ENCODE measurements at places on chromosomes 6 and 20. TPM values are rescaled to one million over a fixed set of nuclear protein-coding genes. Genes with fewer than 3 reads are reported as not detected.

Gene LAMA2
- total RNA-seq: 0.42 TPM

DNA sequence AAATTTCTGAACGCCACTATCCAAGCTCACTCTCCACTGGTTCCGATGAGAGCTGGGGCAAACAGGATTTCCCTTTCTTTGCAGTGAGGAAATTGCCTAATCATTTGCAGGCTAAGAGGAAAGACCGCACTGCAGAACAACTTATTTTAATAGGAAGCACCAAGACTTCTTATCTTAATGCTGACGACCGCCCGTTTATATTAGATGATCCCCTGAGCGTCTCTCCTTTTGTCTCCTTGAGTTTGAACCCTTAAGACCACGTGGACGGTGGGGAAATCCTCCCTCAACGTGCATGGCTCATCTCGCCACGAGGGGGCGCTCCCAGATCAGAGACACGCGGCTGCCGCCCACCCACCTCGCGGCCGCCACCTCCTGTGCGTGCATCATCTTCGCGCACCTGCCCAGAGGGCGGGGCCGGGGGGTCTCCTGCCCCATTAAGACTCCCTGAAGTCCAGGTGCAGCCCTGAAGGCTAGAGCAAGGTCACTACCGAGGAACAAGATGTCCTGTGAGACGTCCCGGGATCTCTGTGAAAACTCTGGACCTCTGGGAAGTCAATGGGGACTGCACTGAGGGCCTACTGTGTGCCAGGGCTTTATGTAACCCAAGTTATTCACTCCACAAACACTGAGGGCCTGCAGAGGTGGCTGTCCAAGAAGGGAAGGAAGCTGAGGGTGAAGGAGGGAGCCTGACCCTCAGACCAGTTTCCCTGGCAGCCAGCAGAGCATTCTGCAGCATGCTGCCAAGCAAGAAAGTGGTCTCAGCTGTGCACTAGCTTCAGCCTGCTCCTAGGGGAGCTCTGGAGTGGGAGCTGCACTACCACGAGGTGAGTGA is 28.1 kb downstream of the PDYN start:
- H3K27me3 ChIP-seq: peaks cover 62% of the 10 kb centered on the region
- H3K27ac ChIP-seq: no peak overlapping the region
- H3K36me3 ChIP-seq: no peaks in the 10 kb centered on the region
- H3K4me3 ChIP-seq: no peak overlapping the region
- DNase-seq: peak; percentile 76

Gene FARS2
- 20.8 TPM for total RNA-seq

GRCh38 chr20:40958598-40958997 is 70.0 kb upstream of the TOP1 start:
- no peaks in the 10 kb centered on the region for H3K36me3 ChIP-seq
- H3K4me1 ChIP-seq: peaks cover 10% of the 10 kb centered on the region
- no peak overlapping the region for H3K4me3 ChIP-seq
- no peak for DNase-seq
- H3K27me3 ChIP-seq: peaks cover 4% of the 10 kb centered on the region
- H3K27ac ChIP-seq: peak overlapping the region; percentile 62

Gene TRIM10
- total RNA-seq: not detected

DNA sequence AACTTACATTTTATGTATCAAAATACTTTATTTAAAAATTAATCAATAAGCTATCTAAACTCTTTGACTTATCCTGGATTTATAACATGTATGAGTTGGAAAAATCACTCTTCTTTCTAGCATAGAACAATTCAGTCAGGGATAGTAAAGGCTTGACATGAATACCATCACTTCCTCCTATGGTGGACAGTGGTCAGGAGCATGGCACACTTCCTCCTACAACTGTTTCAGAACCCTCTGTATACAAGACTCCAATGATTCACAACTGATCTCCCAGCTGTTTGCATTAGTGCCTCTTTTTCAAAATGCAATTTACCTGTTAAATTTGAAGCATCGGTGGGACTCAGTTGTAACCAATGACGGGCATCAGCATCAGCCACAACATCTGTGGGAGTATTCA is 129.7 kb downstream of the RALGAPA2 start:
- no peak for DNase-seq
- no peak overlapping the region for H3K4me3 ChIP-seq
- H3K4me1 ChIP-seq: peaks cover 6% of the 10 kb centered on the region
- H3K27ac ChIP-seq: no peak overlapping the region

DNA sequence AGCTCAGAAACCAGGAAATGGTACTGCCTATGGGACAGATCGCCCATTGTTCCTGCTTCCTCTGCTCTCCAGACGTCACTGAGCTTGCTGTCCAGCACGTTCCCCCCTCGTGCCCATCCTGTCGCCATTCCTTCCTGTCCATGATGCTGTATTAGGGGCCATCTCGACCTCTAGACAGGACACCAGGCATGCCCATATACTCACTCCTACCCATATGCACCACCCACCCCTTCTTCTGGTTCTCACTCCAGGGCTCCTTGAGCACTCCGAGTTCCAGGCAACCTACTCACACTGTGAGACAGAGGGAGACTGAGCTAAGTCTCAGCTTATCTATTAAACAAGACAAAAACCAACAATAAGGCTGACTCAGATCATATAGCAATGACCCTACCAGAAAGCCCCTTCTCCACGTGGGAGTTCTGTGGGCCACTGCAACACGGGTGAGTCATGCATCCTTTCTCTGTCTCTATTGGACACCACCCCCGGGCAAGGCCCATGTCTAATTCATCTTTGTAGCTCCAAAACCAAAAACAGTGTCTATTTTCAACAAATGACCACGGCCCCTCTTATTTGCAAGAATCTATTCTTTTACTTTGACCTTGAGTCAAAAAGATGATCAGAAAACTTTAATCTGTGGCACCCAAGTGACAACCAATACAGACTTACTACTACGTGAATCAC is 65.7 kb downstream of the PSMG4 start:
- peaks cover 7% of the 10 kb centered on the region for H3K36me3 ChIP-seq
- no peak overlapping the region for H3K4me3 ChIP-seq
- no peaks in the 10 kb centered on the region for H3K4me1 ChIP-seq

Gene TSBP1
- not detected for total RNA-seq

DNA sequence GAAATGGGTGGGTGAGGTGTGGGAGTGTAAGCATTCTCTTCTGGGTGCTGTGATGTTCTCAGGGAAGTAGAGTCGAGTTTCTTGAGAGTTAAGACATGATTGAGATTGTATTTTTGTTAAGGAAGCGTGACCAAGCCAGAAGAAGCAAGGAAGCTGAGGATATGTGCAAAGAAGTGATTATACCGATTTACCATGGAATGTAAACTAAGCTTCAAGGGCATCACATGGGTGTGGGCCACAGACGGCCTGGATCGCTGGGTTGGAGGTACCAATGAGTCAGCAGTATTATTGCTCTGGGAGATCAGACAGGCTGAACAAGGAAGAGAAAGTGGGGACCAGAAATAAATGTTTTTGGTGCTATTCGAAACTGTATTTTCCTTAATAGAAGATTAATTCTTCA is 184.1 kb upstream of the GMDS start:
- peaks cover 2% of the 10 kb centered on the region for H3K27me3 ChIP-seq
- H3K27ac ChIP-seq: no peak overlapping the region
- no peak overlapping the region for H3K4me3 ChIP-seq
- peaks cover 10% of the 10 kb centered on the region for H3K4me1 ChIP-seq
- H3K36me3 ChIP-seq: peaks cover 1% of the 10 kb centered on the region
- DNase-seq: no peak

- no peak for DNase-seq
- no peak overlapping the region for H3K4me3 ChIP-seq
Observed at GRCh38 chr6:83891586-83891985, 32.1 kb downstream of the CYB5R4 start.

- H3K4me1 ChIP-seq: peaks cover 30% of the 10 kb centered on the region
- H3K4me3 ChIP-seq: peak overlapping the region; percentile 24
- H3K27me3 ChIP-seq: no peaks in the 10 kb centered on the region
- peaks cover 8% of the 10 kb centered on the region for H3K36me3 ChIP-seq
- DNase-seq: no peak
Observed at GRCh38 chr6:111361648-111362047, 121.4 kb downstream of the REV3L start.

DNA sequence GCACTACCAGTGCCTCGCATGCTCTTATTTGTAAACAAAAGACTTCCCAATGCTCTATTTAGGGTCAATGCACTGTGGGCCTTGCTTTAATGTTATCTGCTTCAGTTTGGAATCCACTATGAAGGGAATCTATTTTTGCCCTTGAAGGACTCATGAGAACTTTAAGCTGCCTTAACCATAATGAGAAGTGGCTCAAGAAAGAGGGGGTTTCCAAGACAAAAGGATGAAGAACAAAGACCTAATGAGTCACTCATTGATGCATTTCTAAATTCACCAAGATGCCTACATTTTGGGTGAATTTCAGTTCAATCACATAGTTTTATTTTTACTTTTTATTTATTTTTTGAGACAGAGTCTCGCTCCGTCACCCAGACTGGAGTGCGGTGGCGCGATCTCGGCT is 228.2 kb downstream of the LY86 start:
- H3K4me1 ChIP-seq: peaks cover 16% of the 10 kb centered on the region
- no peak overlapping the region for H3K27ac ChIP-seq
- H3K4me3 ChIP-seq: no peak overlapping the region
- H3K27me3 ChIP-seq: no peaks in the 10 kb centered on the region
- DNase-seq: no peak

Gene TAGAP
- total RNA-seq: not detected

DNA sequence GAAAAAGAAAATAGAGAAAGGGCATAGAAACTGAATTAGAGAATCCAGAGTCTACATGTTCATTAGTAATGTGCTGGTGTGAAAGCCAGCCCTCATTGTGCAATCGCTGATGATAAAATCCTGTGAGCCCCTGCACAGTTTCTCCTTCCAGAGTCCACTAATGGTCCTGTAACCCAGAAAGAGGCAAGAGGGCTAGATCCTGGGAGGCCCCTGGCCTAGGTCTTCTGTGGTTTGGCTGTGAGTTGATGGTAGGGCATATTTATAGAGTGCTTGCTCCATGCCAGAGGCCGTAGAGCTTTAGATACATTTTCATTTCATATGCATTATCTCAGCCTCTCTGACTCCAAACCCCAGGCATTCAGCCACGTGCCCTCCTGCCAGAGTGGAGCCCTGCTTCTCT is 94.9 kb upstream of the MTHFD1L start:
- no peak for DNase-seq
- no peaks in the 10 kb centered on the region for H3K27me3 ChIP-seq
- peaks cover 20% of the 10 kb centered on the region for H3K4me1 ChIP-seq
- no peak overlapping the region for H3K27ac ChIP-seq
- H3K36me3 ChIP-seq: peaks cover 46% of the 10 kb centered on the region
- no peak overlapping the region for H3K4me3 ChIP-seq

GRCh38 chr6:102942206-102942605 is 1548.7 kb downstream of the GRIK2 start:
- no peak for DNase-seq
- H3K27me3 ChIP-seq: no peaks in the 10 kb centered on the region
- no peaks in the 10 kb centered on the region for H3K36me3 ChIP-seq
- no peak overlapping the region for H3K27ac ChIP-seq

DNA sequence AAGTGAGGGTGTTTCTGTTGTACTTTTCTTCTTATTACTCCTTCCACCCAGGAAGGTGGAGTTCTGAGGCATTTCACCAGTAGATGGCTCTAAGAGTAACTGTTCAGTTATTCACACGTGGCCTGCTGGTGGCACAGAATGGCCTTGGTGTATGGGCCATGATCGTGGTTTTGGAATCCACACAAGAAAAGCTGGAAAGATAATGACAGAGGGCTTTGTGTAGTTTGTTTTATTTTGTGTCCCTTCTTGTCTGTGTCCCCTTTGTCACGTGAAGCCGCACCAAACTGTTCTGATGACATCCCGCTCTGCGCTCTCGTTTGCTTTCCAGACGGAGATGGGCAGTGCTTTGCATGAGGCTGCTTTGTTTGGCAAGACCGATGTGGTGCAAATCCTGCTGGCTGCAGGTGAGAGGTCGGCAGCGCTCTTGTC is 93.4 kb downstream of the ANKS1A start:
- peaks cover 6% of the 10 kb centered on the region for H3K36me3 ChIP-seq
- DNase-seq: no peak

Gene MLN
- total RNA-seq: not detected

Gene OPRL1
- total RNA-seq: 1.5 TPM

Gene FAM217A
- 0.13 TPM for total RNA-seq

- H3K27ac ChIP-seq: no peak overlapping the region
- peaks cover 26% of the 10 kb centered on the region for H3K27me3 ChIP-seq
- no peaks in the 10 kb centered on the region for H3K4me1 ChIP-seq
- H3K4me3 ChIP-seq: no peak overlapping the region
Observed at GRCh38 chr20:40744072-40744817, 55.2 kb upstream of the MAFB start.

DNA sequence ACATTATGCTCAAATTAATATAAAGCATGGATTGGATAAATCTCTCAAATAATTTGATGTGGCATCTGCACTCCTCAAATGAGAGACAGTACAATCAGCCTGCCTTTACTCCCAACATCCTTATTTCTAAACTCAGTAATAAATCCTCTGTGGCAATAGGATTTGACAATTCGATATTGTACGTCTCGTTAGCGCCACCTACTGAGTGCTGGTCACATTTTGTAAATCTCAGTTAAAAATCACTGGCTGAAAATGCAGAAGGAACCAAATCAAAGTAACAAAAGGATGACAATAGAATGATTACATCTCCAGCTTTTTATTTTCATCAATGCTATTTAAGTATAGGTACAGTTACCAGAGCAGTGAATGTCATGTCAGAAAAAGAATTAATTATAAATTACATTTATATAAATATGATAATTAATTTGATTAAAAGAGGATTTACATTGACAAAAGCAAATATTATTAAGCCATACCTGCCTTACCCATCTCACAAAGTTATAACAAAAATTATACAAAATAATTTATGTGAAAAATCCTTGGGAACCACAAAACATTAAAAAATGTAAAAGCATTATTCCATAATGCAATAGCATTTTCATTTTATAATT is 20.2 kb upstream of the GJE1 start:
- H3K27me3 ChIP-seq: no peaks in the 10 kb centered on the region
- H3K27ac ChIP-seq: no peak overlapping the region
- peak; percentile 52 for DNase-seq
- H3K36me3 ChIP-seq: no peaks in the 10 kb centered on the region
- no peaks in the 10 kb centered on the region for H3K4me1 ChIP-seq
- no peak overlapping the region for H3K4me3 ChIP-seq

Gene BMP7
- 35.4 TPM for total RNA-seq

GRCh38 chr6:47180633-47181032 is 129.1 kb downstream of the TNFRSF21 start:
- no peaks in the 10 kb centered on the region for H3K36me3 ChIP-seq
- DNase-seq: no peak
- H3K27me3 ChIP-seq: no peaks in the 10 kb centered on the region
- H3K27ac ChIP-seq: no peak overlapping the region
- H3K4me1 ChIP-seq: peaks cover 10% of the 10 kb centered on the region
- no peak overlapping the region for H3K4me3 ChIP-seq

Gene DBNDD2
- 22.0 TPM for total RNA-seq

DNA sequence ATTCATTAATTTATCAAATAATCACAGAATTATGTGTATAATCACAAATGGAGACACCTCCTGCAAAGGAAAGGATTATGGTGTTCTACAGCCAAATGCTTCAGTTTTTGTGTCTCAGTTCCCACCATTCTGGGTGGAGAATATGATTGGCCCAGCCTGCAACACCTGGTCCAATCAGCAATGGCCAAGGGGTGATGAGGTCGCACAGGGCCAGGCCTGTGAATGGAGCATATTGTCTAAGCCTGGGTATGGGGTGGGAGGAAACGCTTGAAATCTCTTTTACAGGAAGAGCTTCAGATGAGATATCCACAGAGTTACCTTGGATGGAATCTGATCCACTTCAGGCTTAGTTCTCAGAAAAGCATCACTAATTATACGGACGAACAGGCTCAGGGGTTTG is 271.6 kb downstream of the DHX35 start:
- H3K4me1 ChIP-seq: no peaks in the 10 kb centered on the region
- H3K4me3 ChIP-seq: no peak overlapping the region
- DNase-seq: no peak
- H3K27ac ChIP-seq: no peak overlapping the region
